ENCODE measurements at places on chromosomes 2 and 18.
A peak's percentile ranks its signal among the peaks of the same experiment; 100 is the strongest.

GRCh38 chr2:43178602-43179542 is 47.5 kb downstream of the ZFP36L2 start:
- DNase-seq = peak; percentile 63

DNA sequence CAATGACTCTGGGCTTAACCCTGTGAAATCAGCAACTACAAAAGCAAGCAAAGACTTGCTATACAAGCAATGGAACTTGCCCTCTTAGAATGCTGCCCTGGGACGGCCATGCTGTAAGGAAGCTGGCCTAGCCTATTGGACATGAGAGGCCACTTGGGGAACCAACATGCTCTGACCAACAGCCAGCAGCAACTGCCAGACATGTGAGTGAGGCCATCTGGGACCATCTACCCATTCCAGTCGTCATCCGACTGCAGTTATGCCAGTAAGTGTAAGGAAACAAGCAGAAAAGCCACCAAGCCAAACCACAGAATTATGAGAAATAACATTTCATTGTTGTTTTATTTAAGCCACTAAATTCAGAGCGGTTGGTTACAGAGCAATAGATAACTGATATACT is 40.9 kb downstream of the CLASP1 start:
- no peak for DNase-seq

DNA sequence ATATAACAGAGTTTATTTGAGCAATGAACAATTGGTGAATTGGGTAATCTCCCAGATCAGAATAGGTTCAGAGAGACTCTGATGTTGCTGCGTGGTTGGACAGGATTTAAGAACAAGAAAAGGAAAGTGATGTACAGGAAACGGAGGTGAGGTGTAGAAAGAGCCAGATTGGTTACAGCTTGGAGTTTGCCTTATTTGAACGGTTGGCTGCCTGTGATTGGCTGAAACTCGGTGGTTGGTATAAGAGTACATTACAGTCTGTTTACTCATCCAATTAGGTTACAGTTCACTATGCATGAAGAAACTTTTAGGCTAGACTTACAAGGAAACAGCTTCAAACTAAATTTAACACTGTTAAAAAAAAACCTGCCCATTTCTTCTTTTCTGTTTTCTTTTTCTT is 68.0 kb upstream of the CABLES1 start:
- DNase-seq = no peak

DNA sequence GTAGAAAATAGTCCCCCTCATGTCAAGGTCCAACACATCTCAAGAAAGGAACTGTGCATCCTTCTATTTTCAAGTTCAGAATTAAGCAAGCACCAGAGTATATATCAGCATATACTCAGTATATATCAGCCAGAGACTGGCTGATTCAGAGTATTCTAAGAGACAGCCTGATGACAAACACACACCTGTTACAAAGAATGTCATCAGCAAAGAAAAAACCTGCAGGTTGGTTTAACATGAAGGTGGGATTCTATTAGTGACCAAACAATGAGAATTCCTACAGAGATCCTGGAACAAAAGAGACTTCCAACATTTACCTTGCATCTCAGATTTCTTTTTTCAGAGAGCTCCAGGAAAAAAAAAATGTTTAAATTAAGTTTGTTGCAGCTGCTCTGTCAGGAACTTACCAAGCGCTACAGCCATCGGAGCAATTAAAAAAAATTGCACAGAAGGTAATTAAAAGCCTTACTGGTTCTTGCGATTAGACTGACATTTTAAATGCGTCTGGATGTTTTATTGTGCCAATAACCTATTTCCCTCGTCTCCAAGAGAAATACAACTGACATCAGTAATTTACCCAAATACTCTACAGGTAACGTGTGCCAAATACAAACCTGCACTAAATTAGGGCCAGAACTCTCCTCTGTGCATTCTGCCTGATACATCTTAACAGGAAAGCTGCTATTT is 218.1 kb downstream of the HNMT start:
- DNase-seq = no peak

DNA sequence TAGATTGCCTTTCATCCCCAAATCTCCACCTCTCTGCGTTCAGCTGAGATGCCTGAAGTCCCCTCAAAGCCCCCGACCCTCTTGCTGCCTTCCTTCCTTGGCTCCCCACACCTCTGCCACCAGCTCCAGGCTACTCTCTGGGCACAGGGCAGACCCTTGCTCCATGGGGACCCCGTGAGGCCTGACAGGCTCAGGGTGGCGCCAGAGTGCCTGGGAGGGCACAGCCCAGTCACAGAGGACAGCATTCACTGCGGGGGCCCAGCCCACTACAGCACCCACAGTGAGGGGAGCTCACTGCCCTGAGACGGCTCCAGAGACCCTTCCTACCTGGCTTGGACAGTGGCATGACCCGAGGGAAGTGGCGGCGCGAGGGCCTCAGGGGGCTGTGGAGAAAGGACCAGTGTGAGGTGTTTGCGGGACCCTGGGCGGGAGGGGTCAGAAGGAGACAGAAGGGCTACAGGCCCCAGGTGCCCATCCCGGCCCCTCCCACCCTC is 51.0 kb downstream of the AQP12A start:
- no peak for DNase-seq

- no peak for DNase-seq
These were observed 402.9 kb downstream of the PARD3B start for GRCh38 chr2:204948024-204948763.

DNA sequence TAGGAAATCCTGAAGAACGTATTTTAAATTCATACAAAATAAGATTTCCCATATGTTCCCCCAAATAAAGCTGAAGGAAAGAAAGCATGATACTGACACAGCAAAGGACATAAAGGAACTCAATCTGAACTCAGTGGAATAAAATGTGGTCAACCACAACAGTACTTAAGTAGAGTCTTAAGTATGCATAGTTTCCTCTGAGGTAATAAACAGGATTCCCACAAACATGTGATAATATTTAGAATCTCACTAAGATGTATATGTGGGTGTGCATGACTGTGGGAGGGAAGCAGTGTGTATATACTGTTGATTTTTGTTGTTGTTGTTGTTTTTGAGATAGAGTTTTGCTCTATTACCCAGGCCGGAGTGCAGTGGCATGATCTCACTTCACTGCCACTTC is 69.3 kb downstream of the NOL10 start:
- DNase-seq = no peak

- DNase-seq = peak; percentile 99
These were observed 66.8 kb downstream of the HNRNPLL start for GRCh38 chr2:38535744-38536506.

- no peak for DNase-seq
These were observed 306.0 kb upstream of the EPC2 start for GRCh38 chr2:148338541-148338940.

Data from left lung (tissue), 14 donors.